Fibroblast of the aortic adventitia (primary cell): ENCODE measurements at places on chromosomes 5 and 9.

- DNase-seq = peak; percentile 76
Observed at GRCh38 chr5:139745800-139746690, 49.6 kb upstream of the PSD2 start.

GRCh38 chr5:22649074-22649473 lies 204.1 kb downstream of the CDH12 start:
- no peak for DNase-seq

- DNase-seq = no peak
Observed at GRCh38 chr9:130531670-130532069, 47.7 kb upstream of the FUBP3 start.

DNA sequence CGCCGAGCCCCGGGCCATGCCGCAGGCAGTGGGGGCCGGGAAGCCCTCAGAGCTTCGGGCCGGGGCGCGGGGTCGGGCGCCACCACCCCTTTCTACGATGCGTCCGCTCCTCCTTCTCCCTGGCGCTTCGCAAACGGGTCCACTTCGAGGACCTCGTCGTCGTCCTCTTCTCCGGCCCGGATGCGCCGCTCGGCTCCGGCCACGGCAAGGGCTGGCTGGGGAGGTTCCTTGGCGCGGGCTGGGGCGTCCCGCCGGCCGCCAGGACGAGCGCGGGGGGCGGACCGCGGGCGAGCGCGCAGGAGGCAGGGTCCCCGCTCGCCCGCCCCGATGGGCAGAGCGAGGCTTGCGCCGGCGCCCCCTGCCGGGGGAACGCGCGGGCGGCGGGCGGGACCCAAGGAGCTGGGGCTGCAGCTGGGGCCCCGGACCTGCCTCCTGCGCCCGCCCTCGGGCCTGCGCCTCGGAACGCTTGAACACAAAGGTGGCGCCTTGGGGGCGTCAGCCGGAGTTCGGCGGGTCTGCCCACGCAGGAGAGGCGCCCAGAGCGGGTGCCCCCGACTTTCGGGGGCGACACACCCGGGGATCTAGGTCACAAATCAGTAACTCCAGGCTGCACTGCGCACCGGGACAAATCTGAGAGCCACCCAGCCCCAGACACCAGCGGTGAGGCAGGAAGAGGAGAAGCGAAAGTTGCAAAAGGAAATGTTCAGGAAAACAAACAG lies at the start of gene ROR2:
Gene ROR2, minus strand, starts transcription at position 283 of the 719 bp plus-strand sequence.
- DNase-seq = peak; percentile 38

GRCh38 chr5:112142769-112143270 lies 276.3 kb downstream of the EPB41L4A start:
- peak; percentile 71 for DNase-seq

- no peak for DNase-seq
Observed at GRCh38 chr9:121021301-121021700, 28.8 kb downstream of the C5 start.

DNA sequence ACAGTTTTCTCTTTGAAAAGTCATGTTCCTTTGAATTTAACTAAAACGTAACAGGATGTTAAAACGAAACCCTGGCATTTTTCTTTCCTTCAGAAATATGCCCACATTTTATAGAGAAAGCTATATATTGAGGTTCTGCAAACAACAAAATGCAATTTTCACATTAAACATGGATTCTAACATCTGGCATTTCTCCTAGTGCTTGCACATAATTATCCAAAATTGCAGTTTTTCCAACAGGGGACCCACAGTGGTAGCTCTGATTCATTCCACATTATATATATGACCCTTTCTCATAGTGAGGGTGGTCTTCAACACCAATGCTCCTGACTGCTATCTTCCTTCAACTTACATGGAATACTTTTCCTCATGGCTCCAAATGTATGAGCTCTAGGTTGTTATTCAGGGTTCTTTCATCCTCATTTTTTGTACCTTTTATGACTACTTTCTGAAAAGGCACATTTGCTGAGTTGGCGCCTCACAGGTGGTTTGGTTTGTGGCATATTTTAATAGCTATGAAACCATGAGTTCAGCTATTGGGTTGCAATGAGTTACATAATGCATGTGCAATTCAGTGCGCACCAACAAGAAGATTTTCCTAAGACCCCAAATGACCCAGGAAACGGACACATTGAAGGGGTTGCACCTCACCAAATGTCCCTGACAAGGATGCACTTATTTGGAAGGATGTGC lies 551.7 kb downstream of the RAB3C start:
- DNase-seq = no peak

DNA sequence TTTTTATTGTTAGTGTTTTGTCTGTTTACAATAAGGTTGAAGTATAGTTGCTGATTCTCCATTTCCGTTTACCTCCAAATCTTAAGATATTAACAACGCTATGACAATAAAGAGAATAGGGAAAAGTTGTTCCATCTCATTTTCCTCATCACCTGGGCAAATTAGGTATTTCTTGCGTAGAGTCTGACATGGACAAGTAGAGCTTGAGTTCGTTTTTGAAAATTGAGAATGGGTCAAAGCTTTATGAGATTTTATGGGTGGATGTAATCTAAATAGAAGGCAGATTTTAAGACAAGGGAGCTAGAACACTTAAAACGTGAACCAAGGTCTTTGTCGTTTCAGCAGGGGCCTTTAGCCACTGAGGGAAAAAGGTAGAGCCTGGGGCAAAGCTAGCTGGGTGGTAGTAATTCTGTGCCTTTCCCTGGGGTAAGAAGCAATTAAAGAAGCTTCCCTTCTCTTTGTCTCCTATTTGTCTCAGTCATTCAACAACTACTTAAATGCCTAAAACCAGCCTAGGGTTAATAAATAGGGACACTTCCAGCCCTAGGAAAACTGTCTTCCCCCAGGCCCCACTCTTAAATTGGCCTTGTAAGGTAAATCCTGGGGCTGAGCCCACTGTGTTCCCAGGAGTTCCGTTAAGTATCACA lies 551 bp upstream of the CAAP1 start:
- DNase-seq = no peak

- DNase-seq = no peak
Observed at GRCh38 chr9:131264231-131264630, 12.1 kb downstream of the FAM78A start.

GRCh38 chr9:26677965-26678706 lies 214.5 kb downstream of the CAAP1 start:
- no peak for DNase-seq

DNA sequence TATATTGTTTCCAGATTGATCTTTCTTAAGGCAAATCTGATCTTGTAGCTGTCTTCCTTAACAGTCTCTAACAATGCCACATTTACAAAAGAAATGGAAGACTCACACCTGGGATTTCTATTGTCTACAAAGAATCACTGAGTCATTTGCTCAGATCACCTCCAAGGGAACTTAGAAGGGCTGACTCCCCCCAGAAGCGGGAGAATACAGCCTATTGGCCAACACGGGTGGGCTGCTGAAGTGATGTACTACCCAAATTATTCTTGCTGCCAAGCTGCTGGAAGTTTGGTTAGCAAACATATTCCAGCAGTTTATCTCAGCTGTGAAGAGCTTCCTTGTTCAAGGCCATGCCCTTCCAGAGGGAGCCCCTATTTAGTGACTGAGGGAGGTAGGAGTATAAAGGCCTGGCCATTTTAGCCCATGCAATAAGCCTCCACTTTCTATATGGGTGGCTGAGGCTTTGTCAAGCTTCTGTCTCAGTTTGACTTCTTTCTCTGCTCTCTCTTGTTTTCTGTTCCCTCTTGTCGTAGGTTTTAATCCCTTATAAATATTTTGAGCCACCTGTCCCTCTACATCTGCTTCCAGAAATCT lies 379.4 kb downstream of the PRR16 start:
- no peak for DNase-seq

GRCh38 chr5:53448851-53449250 lies 31.6 kb upstream of the FST start:
- DNase-seq = peak; percentile 37

DNA sequence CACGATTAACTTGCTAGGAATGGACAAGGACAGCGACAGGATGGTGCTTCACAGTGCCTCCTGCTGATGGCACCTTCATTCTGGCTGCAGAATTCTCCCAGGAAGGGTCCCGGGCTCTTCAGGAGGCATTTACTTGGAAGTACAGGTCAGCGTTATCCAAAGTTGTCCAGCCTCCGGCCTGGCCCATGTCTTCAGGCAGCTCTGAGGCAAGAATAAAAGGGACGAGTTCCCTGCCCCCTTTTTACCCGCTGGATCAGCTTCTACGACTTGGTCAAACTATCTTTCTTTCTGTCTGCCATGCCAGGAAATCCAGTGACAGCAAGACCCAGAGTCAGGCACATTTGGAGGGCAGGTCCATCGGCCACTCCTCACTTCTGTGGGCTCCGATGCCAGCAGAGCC lies 23.4 kb upstream of the GABBR2 start:
- no peak for DNase-seq

- no peak for DNase-seq
Observed at GRCh38 chr5:63959177-63959982, 2.9 kb downstream of the HTR1A start.

DNA sequence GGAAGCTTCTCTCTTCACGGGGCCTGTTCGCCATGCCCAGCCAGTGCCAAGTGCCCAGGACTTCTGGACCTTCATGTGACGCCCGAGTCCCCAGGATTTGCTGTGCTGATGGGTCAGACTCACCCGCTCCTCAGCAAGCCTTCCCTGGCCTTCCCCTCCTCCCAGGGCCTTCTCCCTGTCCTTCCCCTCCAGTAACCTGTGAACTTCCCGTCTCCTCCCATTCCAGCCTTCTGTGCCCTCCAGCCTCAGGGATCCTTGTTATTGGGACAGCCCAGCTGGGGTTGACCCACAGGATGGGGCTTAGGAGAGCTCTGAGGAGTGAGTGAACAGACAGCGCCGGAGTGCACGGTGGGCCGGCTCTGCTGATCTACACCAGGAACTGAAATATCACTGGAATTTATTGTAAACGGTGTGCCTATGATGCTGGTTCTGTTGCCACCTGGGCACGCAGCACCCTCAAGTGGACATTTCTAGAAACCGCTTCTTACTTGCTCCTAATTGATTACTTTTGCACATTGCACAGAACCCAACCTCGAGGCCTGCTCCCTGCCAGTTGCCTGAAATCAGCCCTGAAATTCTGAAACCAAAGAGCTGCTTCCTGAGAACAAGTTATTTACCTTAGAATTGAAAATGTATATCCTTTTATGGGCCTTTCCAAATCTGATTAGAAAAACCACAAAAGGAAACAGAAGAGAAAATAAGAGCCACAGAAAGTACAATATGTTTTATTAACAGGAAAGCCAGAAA lies 1.5 kb downstream of the SPAAR start:
- DNase-seq = peak; percentile 69

DNA sequence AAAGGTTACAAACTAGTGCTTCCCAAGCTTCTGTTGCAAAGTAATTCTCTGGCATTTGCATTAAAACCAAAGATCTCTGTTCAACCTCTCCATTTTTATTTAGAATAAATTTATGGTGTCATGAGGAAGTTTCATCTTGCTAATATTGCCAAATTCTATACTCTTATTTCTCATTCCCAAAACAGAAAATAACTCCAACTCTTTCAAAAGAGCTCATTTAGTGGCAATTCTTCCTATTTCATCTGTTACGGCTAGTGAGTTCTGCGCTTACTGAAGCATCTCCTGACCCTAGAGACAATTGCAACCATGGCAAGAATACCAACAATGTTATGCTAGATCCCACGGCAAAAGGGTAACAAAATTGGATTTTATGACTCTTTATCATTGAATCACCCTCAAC lies 97.0 kb downstream of the HINT1 start:
- no peak for DNase-seq

DNA sequence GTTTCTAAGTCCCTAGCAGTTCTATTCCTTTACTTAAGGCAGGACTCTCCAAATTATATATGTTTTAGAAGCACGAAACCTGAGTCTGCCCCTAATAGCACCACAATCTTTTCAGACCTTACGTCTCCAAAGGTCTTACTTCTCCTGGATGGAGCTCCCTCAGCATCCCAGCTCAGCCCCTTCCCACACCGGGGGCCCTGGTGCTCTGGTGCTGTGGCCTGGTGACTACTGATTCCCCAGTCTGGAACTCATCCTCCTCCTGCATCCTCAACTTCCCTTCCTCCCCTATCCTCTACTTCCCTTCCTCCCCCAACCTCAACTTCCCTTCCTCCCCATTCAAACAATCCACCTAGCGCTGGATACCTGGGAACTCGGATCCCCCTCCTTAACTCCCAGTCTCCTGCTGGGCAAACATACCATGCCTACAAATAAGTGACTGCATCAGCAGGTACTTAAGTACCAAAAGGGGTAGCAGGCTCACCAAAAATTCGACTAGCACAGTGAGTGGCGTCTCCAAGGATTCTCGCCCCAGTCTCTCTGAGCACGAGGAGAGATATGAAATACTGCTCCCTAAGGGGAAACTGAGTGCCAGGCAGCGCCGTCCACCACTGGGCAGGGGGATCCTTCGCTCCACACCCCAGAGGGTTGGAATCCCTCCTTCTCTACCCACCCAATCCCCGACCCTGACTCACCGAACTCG lies 831 bp downstream of the IGFBPL1 start:
- DNase-seq = no peak

GRCh38 chr5:41683181-41683580 lies 172.8 kb upstream of the PLCXD3 start:
- no peak for DNase-seq

GRCh38 chr5:37478121-37478894 lies 99.2 kb downstream of the WDR70 start:
- no peak for DNase-seq

- DNase-seq = peak; percentile 35
Observed at GRCh38 chr9:35311891-35312639, 150.3 kb downstream of the UNC13B start.

DNA sequence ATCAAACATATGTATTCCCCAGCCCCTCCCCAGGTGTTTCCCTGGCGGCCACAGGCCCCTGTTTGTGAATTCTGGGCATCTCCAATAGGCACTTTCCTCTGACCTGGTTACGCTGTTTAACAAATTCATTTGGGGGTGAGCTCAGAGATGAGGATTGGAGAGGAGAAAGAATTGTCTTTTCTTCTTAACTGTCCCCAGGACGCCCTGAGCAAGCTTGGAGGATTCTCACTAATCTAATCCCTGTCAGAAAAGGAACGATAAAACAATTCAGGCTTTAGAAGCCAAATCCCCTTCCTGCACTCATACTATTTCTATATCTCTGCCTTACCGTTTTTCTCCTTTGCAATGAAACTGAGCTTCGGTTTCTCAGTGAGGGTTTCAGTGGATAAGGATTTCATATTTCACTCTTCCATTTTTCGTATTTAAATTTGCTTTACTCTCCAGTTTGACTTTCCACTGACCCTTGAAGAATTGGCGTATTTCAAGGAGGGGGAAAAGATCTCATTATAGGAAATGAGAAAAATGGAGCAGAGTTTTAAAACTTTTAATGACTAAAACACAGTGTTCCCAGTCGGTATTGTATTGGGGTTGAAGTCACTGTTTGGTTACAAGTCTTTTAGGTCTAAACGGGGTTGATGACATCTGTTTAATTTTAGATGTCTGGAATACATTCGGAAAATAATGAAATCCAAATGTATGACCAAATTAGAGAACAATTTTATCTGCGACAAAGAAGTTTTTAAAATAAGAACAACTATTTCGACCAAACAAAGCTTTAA lies 180.1 kb downstream of the MACROH2A1 start:
- DNase-seq = peak; percentile 54
